ENCODE measurements at places on chromosomes 3 and 15.
A peak's percentile ranks its signal among the peaks of the same experiment; 100 is the strongest.

DNA sequence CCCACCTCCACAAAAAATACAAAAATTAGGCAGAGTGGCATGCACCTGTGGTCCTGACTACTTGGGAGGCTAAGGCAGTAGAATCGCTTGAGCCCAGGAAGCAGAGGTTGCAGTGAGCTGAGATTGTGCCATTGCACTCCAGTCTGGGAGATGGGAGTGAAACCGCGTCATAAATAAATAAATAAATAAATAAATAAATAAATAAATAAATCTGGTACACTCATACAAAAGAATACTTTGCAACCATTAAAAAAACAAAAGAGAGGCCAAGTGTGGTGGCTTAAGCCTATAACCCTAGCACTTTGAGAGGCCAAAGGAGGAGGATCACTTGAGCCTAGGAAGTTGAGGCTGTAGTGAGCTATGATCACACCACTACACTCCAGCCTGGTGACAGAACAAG is 28.0 kb downstream of the MESP1 start:
- DNase-seq, result no peak

DNA sequence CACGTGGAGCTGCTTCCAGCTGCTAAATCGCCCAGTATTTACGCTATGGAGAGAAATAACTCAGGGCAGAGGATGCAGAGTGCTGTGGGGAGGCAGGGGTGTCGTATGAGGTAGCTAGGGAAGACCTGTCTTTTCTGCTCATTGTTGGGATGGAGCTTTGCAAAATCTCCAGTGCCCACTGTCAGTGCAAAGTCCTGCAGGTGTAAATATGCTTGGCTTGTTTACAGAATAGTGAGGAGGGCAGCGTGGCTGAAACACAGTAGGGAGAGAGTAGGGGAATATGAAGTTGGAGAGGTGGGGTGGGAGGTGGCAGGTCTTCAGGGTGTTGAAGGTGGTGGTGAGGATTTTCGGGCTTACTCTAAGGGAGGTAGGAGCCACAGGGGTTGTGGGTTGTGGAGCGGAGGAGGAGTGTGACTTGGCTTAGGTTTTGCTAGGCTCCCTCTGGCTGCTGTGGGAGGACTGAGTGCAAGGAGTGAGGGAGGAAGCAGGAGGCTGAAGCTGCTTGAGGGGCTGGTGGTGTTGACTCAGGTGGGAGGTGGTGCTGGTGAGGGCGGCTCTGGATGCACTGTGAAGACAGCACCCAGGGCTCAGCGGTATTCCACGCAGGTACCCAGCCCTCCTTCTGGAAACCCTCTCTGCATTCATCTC is 125.7 kb downstream of the FBLN2 start:
- no peak for DNase-seq

- DNase-seq, result peak; percentile 84
Observed at GRCh38 chr3:188979669-188980310, 192.0 kb upstream of the TPRG1 start.

GRCh38 chr3:115990669-115991068 is 367.4 kb downstream of the GAP43 start:
- no peak for DNase-seq

GRCh38 chr15:100918690-100919480 is at the start of gene LRRK1:
Gene LRRK1, plus strand, starts transcription at chr15:100919357. Its CDS starts 5,276 bp downstream, at chr15:100924633.
- no peak for DNase-seq

- DNase-seq, result no peak
Observed at GRCh38 chr3:78762121-78762520, 1005.7 kb downstream of the ROBO1 start.

DNA sequence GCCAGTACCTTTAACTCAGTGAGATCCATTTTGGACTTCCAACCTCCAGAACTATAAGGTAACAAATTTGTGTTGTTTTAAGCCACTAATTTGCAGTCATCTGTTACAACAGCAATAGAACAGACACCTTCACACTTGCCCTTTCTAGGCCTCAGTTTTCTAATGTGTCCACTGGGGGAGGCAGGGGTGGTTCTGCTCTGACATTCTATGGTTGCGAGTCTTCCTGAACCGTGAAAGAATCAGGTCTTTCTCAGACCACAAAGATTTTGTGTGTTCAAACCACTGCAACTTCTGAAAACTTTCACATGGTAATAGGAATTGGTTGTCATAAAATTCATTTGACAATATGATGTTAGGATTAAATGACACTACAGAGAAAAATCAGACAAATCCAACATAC is 26.8 kb upstream of the CSTA start:
- DNase-seq, result no peak

DNA sequence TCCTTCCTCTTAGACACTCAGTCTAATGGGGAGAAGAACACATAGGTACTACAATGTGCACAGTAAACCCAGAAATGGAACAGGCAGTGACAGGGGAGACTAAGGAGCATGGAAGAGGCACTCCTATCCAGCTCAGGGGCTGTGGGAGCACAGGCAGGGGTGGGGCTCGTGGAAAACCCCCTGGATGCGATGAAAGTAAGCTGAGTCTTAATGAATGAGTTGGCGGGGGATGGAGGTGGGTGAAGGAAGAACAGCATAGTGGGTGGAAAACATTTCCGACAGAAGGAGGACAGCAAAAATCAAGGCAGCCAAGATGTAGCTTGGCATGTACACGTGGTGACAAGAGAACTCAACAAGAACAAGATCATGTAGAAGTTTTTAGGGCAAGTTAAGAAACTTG is 33.6 kb upstream of the UBE2E2 start:
- no peak for DNase-seq

DNA sequence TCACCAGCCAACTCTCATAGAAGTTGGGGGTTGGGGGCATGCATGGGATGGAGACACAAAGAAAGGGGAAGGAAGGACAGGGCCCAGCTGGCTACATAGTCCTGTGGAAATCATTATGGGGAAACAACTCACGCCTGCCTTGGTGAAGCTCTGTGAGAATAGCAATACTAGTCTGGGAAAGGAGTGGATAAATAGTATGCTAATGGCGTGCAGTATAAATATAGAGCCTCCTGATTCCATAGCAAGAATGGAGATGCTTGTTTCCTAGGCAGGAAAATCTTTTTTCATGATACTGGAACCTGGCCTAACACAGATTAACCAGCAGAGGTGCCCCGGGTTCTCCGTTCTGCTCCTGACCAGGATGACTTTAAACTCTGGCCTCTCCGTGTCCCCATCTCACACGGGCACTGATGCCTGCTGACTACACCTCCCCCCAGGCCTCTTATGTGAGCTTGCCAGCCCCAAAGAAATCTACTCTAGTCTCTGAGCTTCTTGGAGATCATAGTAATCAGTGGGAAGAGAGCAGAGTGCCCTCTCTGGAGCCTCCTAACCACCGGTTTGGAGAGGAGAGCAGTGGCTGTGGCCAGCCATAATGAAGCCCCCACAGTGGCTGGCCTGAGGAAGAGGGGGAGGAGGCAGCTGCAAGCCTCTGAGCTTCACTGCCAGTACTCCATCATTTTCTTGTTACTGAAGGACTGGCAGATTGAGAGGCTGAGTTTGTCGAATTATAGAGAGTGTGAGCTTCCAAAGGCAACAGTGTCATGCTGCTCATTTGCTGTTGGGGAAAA is 355.0 kb upstream of the SEMA6D start:
- no peak for DNase-seq

All from NCI-H446 treated with DMSO at 0.1 percent for 48 hours (cell line).